ENCODE measurements at places on chromosomes 7 and 10.

DNA sequence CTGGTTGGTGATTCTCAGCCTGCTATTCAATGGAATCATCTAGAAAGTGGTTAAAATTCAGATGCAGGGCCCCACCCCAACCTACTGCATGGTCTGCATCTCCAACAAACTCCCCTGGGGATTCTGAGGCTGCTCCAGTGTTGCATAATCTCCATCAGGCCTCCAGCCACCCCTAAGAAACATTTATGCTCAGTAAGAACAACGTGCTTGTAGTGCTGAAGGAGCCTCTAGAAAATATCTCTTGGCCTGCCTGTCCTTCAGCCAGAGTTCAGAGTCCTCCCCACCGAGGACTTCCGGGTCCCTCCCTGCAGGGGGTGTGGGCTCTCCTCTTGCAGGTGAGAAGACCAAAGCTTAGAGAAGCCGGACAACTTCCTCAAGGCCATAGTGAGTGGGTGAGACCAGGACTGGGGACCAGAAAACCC lies 159.8 kb downstream of the SH3PXD2A start:
- no peak for DNase-seq

GRCh38 chr7:158811461-158811860 lies 17.8 kb downstream of the ESYT2 start:
- no peak for DNase-seq

- DNase-seq: no peak
These were observed 745.4 kb downstream of the PHTF2 start for GRCh38 chr7:78543976-78544375.

DNA sequence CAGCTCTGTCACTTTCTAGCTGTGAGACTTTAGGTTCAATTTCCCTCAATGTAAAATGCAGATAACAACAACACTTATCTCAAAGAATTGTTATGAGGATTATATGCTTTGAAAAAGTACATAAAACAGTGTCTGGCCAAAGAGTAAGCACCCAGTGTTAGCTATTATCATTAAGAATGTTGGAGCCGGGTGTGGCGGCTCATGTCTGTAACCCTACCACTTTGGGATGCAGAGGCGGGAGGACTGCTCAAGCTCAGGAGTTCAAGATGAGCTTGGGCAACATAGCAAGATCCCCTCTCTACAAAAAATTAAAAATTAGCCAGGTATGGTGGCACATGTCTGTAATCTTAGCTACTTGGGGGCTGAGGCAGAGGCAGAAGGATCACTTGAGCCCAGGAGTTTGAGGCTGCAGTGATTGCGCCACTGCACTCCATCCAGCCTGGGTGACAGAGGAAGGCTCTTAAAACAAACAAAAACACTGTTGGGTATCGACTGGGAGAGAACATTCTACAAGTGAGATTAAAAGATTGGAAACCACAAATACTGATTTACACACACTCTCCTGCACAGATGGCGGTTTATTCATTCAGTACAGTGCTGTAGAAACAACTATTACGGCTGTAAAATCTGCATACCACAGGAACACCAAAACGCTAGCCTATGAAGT lies 107.3 kb downstream of the PROSER2 start:
- no peak for DNase-seq

- DNase-seq: no peak
These were observed 43.1 kb upstream of the SNX13 start for GRCh38 chr7:17983221-17984062.

DNA sequence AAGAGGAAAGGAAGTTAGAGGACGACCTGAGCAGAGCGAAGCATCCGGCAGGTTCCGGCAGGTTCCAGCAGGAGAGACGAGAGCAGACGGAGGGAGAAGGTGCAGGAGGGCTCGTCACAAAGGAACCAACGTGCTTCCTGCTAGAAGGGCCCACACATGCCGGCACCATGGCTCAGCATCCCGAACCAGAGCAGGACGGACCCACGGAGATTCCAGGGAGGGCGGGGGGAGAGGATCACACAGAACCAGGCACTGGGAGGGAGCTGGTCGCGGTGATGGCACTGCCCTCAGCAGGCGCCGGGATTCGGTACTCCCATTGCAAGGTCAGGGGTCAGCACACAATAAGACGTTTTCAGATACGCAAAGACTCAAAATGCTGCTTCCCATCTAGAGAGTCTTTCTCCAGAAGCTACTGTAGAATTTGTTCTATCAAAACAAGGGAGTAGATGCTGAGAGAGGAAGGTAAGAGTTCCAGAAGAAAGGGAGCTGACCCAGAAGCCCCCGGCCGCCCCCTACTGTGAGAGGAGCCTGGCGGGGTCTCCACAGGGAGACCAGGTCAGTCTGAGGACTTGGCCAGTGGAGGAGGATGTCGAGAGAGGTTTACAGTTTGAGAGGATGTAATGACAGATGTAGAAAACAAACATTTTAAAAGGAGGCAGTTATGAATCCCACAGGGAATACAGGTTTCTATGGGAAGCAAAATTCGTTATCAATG lies 23.6 kb upstream of the PWWP2B start:
- DNase-seq: no peak

- no peak for DNase-seq
These were observed 34.2 kb downstream of the SP4 start for GRCh38 chr7:21462081-21462480.

GRCh38 chr10:133176546-133176945 lies 16.5 kb downstream of the KNDC1 start:
- DNase-seq: peak; percentile 23

GRCh38 chr7:77727936-77728701 lies 31.9 kb downstream of the RSBN1L start:
- no peak for DNase-seq

- peak; percentile 41 for DNase-seq
These were observed 157.3 kb upstream of the PPP2R2D start for GRCh38 chr10:131743190-131744151.

DNA sequence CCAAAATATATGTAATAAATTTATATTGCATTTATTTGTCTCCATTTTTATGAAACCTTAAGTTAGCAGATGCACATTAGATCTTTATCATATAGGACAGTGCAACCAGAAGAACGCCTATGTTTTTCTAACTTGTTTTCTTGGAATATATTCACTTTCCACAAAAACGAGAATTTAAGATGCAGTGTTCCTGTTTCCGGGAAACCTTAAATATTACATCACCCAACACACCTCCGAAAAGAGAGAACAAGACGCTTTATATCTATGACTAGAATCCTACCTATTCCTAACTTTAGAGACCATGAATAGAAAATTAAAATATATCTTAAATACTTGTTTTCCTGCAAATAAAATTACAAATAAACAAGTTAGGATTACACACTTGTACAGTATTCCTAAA lies 1.9 kb downstream of the EZH2 start:
- no peak for DNase-seq

GRCh38 chr10:12262278-12262981 lies 66.4 kb downstream of the CDC123 start:
- DNase-seq: no peak

- peak; percentile 88 for DNase-seq
These were observed 2.2 kb upstream of the ANTXRL start for GRCh38 chr10:46284286-46285229.

DNA sequence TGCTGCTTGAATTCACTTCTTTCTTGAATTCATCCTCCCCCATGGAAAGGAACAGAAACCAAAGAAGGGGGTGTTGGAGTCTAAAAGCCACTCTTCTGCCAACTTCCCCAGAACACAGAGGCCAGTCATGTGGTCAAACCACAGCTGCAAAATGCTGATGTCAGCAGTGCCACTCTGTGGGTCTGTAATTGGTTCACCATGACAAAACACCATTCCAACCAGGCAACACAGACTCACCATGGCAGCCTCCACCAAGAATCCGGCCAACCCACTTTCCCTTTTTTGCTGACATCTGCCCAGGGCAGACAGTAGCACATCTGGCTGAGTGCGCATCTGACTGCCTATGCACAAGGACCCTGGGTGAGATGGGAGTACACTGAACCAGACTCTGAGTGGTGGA lies 16.8 kb downstream of the OSBPL3 start:
- DNase-seq: peak; percentile 66

GRCh38 chr10:90245623-90246022 lies 544.2 kb downstream of the KIF20B start:
- DNase-seq: no peak

DNA sequence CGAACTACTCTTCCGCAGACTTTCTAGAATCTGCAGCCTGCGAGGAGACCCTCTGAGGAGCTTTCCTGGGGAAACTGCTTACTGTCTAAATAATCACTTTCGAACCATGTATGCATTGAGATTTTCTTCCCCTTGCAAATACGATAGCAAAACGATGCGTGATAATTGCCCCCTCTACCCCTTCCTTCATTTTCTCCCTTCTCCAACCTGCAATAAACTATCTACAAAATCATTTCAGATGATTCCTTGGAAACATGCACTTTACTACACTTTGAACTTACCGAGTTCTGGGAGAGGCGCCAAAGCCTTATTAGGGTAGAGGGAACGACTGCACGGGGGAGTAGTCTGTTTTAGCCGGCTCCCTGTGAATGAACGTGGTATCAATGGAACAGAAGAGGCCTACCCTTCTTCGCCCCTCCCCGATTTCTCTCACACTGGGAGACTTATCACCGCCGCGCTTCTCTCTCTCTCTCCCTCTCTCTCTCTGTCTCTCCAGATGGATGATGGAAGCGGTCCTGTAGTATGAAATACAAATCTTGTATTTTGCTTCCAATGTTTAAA lies at the start of gene FGFBP3:
Gene FGFBP3, minus strand, starts transcription at position 370 of the 561 bp plus-strand sequence. CDS start 517 bp downstream, outside the sequence.
- DNase-seq: no peak

GRCh38 chr10:30903397-30904138 lies 128.1 kb downstream of the ZNF438 start:
- DNase-seq: no peak

GRCh38 chr10:100878291-100878910 lies 34.4 kb upstream of the SLF2 start:
- DNase-seq: no peak

- DNase-seq: no peak
These were observed 29.4 kb upstream of the RHEB start for GRCh38 chr7:151549083-151549482.

DNA sequence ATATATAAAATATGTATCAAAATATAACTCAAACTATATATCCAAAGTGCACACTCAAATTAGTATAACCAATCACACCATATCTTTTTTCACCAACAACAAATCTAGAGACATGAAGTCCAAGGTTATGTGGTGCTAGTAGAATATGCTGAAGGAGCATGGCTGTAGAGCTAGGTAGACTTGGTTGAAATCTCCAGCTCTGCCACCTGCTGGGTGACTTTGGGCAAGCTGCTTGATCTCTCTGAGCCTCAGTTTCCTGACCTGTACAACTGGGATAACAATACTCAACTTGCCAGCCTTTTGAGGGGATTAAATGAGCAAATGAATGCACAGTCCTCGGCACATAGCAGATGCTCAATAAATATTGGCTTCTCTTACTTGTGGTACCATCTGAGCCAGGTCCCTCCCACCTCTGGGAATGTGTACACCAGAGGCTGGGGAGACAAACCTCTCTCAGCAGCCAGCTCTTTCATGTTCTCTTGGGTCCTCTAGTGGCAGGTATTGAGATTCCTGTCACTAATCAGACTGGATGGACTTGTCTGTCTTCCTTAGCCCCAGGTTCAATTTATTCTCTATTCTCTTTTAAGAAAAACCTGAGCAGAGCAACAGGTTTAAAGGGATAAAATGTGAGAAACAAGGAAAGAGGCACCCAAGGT lies 94.3 kb upstream of the PDE1C start:
- DNase-seq: no peak

DNA sequence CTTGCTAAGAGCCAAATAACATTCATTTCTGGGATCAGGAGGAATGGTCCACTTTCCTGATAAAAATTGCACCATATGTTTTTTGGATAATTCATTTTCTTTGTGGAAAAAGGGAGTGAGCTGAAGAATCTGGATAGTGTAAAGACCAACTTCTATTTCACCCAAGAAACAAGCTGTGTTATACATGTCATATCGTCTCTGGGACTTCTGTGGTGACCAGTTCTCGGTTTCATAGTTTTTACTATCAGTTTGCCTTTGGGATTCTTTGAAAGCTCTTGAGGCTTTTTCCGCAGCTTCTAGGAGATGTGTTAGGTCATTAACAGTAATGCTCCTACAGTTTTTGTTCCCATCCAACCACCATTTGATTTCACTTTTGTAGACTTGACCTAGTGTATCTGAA lies 14.4 kb upstream of the SAMD9 start:
- DNase-seq: no peak

DNA sequence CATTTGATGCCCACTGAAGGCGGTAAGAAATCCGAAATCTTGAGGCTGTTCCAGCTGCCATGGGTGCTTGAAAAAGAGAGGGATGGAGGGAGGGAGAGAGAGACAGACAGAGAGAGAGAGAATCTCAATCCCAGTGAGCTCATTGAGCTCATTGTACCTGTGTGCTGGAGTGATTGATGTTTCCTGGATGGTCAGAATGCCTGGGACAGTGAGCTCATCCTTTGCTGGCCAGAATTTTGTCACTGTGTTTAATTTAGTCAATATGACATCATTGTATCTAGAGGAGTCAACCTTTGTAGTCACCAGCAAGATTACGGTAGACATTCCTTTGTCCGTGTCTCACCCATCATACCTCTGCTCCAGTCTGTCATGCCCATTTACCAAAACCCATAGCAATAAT lies 625.4 kb upstream of the POM121L12 start:
- no peak for DNase-seq

- DNase-seq: no peak
These were observed 286.1 kb upstream of the C7orf33 start for GRCh38 chr7:148304456-148304855.

GRCh38 chr7:4876586-4876985 lies 6.9 kb downstream of the RADIL start:
- DNase-seq: no peak

DNA sequence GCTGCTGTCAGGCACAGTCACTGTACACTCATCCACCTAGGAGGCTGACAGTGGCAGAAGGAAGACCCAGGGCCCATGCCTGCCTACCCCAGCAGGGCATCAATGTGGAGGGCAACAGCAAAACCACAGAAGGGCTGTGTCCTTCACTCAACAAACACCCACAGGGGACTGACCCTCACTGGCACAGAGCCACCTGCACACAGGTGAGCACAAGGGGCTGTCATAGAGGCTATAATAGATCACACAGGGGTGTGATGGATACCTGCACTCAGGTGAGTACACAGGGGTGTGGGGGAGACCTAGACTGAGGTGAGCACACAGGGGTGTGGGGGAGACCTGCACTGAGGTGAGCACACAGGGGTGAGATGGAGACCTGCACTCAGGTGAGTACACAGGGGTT lies 132.8 kb upstream of the TCERG1L start:
- no peak for DNase-seq

DNA sequence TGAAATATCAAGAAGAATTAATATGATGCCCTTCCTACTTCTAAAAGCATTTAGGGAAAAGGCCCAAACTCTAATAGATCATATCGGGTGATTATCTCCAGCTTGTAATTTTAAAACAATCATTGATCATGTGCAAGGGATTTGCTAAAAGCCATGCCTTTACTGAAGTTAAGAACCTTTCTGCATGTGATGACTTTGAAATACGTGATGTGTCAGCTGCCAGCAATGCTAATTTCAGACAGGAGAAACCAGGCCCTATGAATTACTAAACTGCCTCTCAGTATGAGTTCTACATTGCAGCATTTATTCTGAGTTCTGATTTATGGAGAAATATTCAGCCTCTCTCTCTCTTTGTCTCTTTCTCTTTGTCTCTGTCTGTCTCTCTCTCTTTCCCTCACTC lies 203.6 kb upstream of the AKR1E2 start:
- no peak for DNase-seq

Data from sciatic nerve (tissue), 2 donors.